Activated gamma-delta T cell treated with anti-CD3 and anti-CD28 coated beads, Interleukin-2, amount 50 U/mL, for 16 hours (primary cell): ENCODE measurements at places on chromosomes 5 and 9.

GRCh38 chr9:14272927-14273528, 40.9 kb downstream of the NFIB start:
- DNase-seq: no peak

- no peak for DNase-seq
These were observed 183.2 kb upstream of the POU5F2 start for GRCh38 chr5:93924628-93925027.

- no peak for DNase-seq
These were observed 31.0 kb upstream of the TXN start for GRCh38 chr9:110287289-110287680.

- DNase-seq: no peak
These were observed 178.8 kb downstream of the TRIO start for GRCh38 chr5:14321936-14322335.

DNA sequence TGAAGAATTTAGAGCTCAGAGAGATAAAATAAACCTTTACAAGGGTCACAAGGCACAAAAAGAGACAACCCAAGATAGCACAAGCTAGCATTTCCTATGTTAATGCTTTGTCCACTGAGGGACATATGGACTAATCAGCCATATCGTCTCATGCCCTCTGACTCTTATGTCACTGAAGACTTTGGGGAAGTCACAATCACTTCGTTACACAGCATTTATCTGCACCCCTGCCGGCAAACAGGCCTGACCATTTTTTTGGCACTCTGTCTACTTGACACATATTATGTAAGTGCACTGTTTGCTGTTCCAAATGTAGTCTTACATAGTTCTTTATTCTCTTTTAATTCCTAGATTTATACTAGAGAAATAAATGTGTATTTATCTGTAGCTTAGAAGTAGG, 13.9 kb upstream of the BNC2 start:
- no peak for DNase-seq

- no peak for DNase-seq
These were observed 22.6 kb downstream of the MYO10 start for GRCh38 chr5:16913187-16914107.

- no peak for DNase-seq
These were observed 192.7 kb downstream of the LRRC70 start for GRCh38 chr5:62771341-62771740.

- no peak for DNase-seq
These were observed 76.9 kb upstream of the MINAR2 start for GRCh38 chr5:129670957-129671500.

DNA sequence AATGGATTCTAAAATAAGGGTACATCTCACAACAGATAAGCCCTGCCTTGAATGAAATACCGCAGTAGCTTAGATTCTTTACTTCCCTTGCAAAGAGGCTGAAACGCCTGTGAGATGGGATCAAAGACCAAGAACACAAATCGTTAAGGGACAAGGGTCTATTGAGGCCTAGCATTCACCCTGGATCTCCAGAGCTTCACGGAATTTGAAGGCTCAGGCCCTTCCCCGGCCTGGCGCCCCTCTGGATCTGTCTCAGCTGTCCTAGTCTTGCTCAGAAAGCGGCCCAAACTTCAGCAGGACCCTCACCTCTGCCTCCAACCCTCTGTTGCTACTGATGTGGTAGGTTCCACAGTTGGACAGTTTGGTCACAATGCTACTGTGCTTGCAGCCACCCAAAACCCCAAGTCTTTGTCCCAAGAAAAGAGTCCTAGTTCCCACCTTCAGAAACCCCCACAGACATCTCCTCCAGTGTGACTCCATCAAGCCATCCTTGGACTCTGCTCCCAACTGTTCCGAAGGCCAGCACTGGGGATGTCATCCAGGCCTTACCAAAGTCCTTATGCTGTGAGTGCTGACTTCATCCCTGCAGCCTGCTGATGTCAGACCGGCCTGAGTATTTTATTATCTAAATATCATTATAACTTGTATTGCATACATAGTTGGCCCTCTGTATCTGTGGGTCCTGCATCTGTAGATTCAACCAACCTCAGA, 9.4 kb downstream of the CORO2A start:
- DNase-seq: no peak

- no peak for DNase-seq
These were observed 226.4 kb downstream of the PCSK5 start for GRCh38 chr9:76116913-76117312.

DNA sequence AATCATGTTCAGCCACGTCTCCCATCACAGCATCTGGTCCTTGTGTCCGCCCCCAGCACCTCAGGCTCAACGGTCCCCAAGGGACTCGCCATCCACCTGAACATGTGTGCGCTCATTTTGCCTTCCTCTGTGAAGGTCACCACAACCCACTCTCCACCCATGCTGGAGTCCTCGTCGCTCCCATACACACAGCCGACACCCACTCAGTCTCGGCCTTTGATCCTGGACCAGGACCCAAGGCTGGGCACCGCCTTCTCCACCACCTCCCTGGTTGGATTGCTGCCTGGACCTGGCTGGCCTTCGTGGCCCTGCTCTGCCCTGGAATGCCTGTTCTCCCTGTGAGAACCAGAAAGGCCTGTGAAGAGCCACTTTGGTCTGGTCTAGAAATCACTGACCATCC, 60.3 kb downstream of the UBE2QL1 start:
- no peak for DNase-seq

DNA sequence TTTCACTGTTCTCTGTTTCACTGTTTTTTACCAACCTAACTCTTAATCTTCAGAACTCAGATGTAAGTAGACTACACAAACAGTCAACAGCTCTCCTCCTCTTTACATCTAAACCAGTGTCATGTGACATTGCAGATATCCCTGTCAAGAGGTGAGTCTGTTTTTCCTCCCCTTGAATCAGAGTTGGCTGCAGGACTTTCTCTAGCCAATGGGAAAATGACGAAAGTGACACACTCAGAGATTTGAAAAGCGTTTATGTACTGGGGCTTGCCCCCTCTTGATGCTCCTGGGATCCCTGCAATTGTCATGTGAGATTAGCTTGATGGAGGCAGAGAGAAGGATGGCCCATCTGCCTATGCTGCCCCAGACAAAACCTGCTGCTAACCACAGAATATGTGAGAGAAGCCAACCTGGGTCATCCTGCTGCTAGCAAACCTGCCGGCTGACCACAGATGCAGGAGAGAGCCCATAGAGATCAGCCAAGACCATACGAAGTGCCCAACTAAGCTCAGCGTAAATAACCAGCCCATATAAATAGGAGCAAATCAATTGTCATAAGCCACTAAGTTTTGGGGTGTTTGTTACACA, 111.1 kb downstream of the ASTN2 start:
- DNase-seq: no peak

DNA sequence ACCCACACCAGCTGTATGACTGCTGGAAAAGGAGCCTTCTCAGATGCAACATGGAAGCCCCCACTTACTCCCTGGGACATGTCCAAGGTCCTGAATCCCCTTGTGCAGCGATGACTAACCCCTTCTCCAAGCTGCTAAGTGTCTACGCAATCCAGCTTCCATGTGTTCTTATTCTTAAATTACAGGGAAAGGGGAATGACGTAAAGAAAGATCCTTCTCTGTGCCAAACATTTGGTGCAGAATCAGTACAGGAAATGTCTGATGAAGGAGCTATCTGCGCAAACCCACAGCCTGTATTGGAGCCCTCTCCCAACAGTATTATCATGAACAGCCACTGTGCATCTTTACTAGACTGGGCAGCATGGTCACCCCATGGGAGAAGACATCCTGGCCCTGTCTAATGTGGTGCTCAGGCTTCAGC, 183.2 kb downstream of the FRMD3 start:
- DNase-seq: no peak

DNA sequence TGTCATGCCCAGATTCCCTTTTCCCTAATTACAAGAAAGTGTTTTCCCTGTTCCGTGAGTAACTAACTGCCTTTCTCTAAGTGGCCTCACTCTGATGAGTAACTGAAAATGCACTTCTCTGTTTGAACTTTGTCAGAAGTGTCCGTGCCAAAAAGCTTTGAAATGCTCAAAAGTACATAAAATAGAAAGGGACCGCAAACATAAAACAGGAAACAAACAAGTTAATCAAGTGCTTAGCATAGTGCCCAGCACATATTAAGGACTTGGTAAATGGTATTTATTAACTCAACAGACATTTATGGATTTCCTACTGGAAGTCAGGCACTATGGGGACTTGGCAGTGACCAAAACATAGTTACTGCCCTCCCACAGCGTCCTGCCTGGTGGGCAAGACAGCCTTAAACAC, 22.3 kb downstream of the AQP3 start:
- no peak for DNase-seq

DNA sequence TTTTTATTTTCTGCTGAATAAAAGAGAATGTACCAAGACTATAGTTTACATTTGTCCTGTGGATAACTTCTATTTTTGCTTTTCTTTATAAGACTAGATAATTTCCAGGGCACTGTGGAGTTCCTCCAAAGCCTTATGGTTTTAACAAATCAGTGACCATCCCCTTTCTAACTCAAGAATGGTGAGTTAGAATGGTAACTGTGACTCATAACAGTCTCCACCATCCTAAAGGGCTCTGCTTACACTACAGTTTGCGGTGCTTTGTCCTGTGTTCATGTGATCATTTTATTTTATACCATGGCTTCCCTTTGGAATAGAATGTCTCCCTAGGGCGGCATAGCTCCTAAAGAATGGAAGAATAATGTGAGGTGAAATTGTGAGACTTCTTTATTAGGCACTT, 30.2 kb downstream of the WDR36 start:
- DNase-seq: no peak

- no peak for DNase-seq
These were observed 64.4 kb downstream of the UGCG start for GRCh38 chr9:111961009-111961408.

- no peak for DNase-seq
These were observed 11.6 kb downstream of the COL15A1 start for GRCh38 chr9:98955259-98955658.

DNA sequence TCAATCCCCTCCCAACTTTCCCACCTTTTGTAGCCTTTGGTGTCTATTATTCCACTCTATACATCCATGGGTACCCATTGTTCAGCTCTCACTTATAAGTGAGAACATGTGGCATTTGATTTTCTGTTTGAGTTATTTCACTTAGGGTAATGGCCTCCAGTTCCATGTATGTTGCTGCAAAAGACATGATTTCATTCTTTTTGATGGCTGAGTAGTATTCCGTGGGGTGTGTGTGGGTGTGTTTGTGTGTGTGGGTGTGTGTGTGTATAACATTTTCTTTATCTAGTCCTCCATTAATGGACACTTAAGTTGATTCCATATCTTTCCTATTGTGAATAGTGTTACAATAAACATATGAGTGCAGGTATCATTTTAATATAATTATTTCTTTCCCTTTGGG, 157.5 kb upstream of the FSTL4 start:
- DNase-seq: no peak

DNA sequence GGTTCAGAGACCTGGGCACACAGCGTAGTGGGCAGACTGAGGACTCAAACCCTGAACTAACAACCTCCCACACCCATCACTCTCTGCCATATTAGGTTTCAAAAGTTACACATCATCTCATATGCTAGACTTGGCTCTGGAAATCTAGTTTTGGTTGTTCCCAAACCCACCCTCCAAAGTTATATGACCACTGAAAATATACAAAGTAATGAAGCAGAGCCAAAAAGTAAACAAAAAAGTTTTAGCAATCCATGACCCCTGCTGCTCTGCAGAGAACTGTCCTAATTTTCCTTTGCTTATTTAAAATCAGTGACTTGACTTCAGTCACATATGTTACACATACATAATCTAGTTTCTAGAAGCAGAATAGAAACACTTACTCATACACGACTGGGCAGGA, 155.6 kb upstream of the TAS2R1 start:
- DNase-seq: no peak

DNA sequence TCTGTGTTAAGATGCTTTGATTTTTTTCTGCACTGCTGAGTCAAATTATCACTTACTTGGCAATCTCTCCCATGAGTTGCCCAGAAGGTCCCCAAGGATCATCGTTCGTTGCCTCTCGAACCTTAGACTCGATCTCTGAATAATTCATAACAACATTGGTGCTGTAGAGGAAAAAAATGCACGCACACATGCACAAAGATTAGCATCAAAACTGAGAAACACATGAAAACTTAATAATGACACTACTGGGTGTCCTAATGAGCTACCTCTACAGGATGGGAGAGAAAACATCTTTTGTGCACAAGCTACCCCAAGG, 41.6 kb downstream of the CLINT1 start:
- DNase-seq: no peak

- no peak for DNase-seq
These were observed 60.8 kb upstream of the TMC1 start for GRCh38 chr9:72460342-72461312.

- DNase-seq: no peak
These were observed 179.1 kb upstream of the RFX3 start for GRCh38 chr9:3704890-3705289.

GRCh38 chr5:137370096-137371071, 128.7 kb downstream of the SPOCK1 start:
- DNase-seq: no peak

DNA sequence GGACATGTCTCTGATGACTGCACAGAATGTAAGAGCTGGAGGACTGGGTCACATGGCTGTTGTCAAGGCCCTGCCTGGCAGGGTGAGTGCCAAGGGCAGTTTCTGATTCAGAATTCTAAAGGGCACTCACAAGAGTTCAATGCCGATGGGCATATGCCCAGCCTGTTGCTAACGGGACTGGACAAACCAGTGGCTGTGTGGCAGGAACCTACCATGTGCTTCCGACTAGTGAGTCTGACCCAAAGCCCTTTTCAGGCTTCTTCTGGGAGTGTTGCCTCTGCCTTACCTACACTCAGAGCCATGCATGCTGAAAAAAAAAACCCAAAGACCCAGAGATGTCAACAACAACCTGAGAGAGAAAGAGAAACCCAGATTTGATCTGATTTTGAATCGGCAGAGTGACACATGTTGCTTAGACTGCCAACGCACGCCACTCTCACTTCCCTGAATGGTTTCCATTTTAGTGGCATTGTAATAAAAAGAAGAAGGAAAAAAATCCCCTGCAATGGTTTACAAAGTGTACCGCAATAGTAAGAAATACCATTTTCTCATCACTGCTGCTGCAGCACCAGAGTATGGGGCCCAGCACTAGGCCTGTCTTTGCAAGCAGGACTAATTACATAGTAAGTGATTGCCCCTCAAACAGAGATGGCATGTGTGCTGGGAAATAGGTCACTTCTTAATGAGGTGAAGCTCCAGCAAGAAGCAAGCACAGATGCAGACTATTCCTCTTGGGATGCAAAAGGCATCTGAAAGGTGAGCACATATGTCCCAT, 194.3 kb downstream of the PALM2AKAP2 start:
- no peak for DNase-seq

DNA sequence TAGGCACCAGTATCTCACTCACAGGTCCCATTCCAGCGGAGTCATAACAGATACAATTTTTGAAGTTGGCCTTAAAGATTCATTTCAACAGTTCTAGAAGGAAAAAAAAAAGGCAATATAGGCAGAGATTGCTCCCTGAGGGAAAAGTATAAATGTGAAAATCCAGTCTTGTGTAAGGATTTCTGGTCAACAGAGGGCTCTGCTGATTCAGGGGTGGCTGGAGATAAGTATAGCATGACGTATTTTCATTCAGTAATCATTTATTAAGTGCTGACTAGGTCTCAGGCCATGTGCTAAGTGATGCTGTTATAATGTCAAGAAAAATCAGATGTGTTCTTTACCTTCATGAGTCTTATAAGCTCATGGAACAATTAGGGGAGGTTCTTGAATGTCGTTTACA, 377.3 kb upstream of the MEF2C start:
- DNase-seq: no peak
